ENCODE measurements at places on chromosomes 7 and 10. TPM values are rescaled to one million over a fixed set of nuclear protein-coding genes. Genes with fewer than 3 reads are reported as not detected.

The ITIH5 gene
- total RNA-seq, result 5.0 TPM

The DLD gene
- 108 TPM for total RNA-seq

DNA sequence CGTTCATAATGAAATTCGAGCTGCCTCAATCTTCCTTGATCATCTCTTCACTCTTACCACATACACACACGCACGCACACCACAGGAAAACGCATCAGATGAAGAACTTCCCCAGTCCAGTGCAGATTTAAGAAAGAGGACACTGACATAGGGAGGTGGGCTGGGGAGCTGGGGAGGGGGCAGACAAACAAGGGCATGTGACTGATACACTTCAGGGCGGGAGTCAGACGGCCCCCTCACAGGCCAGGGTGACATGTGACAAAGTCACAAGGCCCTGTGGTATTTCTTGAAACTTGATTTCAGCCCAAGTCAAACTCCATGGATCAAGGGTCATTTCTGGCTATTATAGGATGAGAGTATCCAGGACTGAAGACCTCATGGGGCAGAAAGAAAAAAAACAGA, 82.6 kb downstream of the KCNMA1 start:
- DNase-seq, result no peak

DNA sequence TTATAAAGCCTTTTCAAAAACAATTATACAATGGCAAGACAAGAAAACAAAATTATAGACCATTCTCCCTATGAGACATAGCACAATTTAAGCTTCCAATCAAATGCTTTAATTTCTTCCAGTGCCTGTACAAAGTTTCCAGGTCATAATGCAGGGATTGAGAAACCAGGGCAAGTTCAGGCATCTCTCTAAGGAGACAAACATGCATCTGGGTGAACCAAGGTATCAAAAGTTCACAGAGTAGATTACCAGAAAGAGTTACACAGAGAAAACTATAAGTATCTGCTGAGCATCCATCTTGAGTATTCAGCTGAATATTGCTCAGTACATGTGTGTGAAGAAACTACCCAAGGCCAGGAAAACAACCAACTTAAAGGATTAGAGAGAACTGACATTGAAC, 89.1 kb downstream of the COL28A1 start:
- DNase-seq, result no peak

The IQCE gene
- total RNA-seq, result 35.9 TPM

Data from mucosa of descending colon (tissue), 3 donors.